ENCODE measurements at places on chromosomes 13 and 19.

- DNase-seq = no peak
Measured at GRCh38 chr13:112105892-112106291, 38.9 kb downstream of the SOX1 start.

- no peak for DNase-seq
Measured at GRCh38 chr13:46053162-46054012, 841 bp upstream of the ZC3H13 start.

DNA sequence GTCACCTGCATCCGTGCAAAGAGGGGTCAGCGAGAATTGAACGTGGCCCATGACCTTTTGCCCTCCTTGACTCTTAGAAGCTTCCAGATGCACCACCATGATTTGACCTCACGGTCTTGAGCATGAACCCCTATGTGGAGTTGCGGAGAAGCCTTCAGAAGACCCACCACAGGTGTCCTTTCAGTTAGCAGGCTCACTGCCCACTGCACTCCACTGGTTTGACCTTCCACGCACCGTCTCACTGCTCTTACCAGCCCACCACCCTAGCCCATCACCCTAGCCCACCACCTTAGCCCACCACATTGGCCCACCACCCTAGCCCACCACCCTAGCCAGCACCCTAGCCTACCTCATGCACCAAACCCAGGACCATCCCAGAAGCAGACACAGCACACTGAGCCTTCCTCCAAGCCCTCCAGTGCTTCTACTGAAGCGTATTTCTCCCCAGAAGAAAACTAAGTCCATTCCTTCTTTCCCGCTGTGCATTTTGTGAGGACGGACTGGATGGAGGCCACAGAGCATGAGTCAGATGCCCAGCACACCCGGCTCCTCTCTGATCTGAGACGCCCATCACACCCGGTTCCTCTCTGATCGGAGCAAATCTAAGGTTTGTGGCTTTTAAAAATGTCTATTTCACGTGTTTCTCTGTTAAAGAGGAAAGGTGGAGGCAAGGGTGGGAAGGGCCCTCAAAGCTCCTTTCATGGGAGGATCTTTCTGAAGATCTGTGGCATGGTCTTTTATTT is 45.8 kb downstream of the SOX1 start:
- no peak for DNase-seq

- DNase-seq = no peak
Measured at GRCh38 chr13:39527301-39527700, 75.7 kb downstream of the LHFPL6 start.

DNA sequence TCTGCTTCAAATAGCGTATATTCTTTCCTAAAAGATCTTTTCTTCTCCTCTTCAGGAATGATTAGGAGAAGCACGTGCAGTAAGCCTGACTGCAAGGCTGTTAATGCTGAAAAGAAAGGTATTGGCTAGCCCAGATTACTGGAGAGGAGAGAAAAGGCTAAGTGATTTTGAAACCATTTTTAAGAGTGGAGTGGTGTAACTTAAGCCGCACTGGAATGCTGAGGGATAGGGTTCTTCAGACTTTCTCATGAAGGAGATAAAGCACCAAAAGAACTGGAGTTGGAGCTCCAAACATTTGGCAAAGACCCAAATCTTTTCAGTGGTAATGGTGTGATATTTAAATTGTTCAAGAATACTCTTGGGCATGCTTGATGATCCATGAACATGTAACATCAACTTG is 388.3 kb downstream of the COG6 start:
- DNase-seq = no peak

- no peak for DNase-seq
Measured at GRCh38 chr13:79871594-79871993, 390.6 kb downstream of the NDFIP2 start.

GRCh38 chr13:113425941-113426590 is 27.2 kb downstream of the ADPRHL1 start:
- no peak for DNase-seq

DNA sequence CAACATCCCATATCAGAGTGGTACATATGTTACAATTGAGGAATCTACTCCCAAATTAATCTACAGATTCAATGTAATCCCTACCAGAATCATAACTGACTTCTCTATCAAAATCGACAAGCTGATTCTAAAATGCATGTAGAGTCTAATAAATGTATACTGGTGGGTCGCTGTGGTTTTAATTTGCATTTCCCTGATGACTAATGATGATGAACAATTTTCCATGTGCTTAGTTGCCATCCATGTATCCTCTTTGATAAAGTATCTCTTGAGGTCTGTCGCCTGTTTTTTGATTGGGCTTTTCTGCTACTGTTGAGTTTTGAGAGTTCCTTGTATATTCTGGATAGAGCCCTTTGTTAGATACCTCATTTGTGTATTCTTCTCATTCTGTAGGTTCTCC is 43.8 kb downstream of the KLF12 start:
- DNase-seq = no peak

- no peak for DNase-seq
Measured at GRCh38 chr13:75327135-75327510, 154.8 kb downstream of the TBC1D4 start.

- no peak for DNase-seq
Measured at GRCh38 chr13:33879118-33879517, 61.2 kb downstream of the RFC3 start.

Measured in activated CD4-positive, alpha-beta T cell treated with anti-CD3 and anti-CD28 coated beads, Interleukin-2, amount 50 U/mL, for 1 hour (primary cell).